ENCODE measurements at places on chromosomes 7 and 10.

DNA sequence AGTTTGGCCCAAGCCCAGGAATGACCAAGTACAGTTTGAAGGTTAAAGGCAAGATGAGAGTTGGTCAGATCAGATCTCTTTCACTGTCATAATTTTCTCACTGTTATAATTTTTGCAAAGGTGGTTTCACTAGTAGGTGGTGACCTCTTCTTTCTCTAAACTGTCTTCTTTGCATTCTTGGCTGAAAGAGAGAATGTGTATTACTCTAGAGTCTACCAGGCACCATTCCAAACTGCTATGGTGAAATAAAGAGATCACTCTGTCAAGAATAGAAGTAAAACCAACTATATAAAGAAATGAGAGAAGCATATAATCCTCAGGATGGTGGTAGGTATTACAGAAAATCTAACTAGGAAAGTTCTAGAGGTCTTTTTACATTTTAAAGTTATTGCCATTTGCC is 72.7 kb downstream of the DYNC1I1 start:
- DNase-seq = no peak

DNA sequence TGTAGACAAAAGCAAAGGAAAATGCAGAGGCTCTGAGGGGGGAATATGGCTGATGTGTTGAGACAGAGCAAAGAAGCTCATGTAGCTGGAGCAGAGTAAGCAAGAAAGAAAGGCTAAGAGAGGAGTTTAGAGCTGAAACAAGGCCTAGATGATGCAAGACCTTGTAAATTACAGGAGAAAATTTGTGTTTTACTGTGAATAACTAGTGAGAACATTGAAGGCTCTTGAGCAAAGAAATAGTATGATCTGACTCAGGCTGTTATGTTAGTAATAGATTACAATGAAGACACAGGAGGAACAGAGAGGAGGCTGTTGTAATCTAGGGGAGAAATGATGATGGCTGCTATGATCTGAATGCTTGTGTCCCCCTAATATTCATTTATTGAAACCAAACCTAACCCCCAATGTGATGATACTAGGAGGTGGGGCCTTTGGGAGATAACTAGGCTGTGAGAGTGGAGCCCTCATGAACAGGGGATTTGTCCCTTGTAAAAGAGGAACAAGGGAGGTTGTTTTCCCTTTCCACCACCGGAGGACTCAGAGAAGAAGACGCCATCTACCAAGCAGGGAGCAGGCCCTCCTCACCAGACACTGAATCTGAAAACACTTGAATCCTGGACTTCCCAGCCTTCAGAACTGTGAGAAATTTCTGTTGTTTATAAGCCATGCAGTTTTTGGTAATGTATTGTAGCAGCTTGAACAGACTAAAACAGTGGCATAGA is 394.9 kb downstream of the HTR7 start:
- no peak for DNase-seq

DNA sequence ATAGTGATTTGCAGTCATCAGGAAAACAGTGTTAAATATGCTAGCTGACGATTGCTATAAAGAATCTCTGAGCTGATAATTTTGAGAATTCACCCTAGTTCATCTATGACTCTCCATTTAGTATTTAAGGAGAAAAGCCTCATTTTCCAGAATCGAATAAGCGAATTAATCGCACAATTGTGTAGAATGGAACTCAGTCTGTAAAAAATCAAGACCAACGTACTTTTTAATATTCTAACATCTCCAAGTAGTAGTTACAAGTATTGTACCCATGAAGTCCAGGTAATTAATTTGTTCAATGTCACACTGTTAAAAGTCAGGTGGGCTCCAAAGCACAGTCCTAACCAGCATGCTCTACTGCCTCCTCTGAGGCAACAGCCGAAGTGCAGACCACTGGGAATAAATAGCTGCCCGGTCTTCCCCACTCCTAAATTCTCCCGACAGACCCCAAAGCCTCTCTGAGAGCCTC is 380 bp upstream of the AGBL3 start:
- no peak for DNase-seq

DNA sequence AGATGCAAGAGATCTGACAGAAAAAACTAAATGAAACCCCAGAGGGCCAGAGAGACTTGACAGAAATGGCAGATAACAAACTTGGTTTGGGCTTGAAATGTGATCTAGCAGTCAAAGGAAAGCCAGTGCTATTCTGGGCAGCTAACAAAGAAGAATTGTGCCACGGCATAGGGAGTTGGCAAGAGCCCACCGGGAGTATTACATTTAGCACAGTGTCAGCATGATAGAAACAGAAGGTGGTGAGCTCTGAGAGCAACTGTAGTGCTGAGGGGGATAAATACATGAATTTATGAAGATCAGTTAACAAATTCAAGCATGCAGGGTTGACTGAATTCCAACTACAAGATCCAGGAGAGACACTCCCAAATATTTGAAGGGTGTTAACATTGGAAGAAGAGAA is 91.1 kb downstream of the AHCYL2 start:
- DNase-seq = no peak

Data from endothelial cell (in vitro differentiated cells).